Breast epithelium (tissue), 4 donors: ENCODE measurements at places on chromosomes 6 and 20. TPM values are rescaled to one million over a fixed set of nuclear protein-coding genes. Genes with fewer than 3 reads are reported as not detected.

DNA sequence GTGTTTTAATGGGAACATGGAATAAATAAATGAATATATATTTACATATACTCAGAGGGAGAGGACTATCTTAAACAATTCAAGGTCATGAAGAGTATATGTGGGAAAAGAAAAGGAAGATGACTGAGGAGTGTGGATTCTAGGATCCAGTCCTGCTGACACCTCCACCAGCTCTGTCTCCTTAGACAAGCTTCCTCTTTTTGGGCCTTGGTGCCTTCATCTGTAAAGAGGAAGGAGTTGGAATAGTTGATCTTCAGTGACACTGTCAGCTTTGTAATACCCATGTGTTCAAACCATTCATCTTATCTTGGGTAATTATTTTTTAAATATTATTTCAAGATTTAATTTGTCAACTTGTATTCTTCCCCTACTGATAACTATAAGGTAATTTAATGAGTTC is 338.0 kb downstream of the ADGRB3 start:
- H3K27me3 ChIP-seq = no peaks in the 10 kb centered on the region
- H3K4me3 ChIP-seq = no peak overlapping the region
- no peak for DNase-seq
- no peak overlapping the region for H3K27ac ChIP-seq

GRCh38 chr20:6122873-6123648 is at the start of gene FERMT1:
TSS of gene FERMT1 (minus strand) at chr20:6123030. CDS start at chr20:6119554, 3,476 bp downstream.
- DNase-seq = peak; percentile 55
- H3K4me1 ChIP-seq = no peaks in the 10 kb centered on the region
- no peaks in the 10 kb centered on the region for H3K27me3 ChIP-seq
- peak within 1 kb of the TSS; percentile 38 for H3K4me3 ChIP-seq
- peak within 1 kb of the TSS; percentile 33 for H3K27ac ChIP-seq
- no peaks in the 10 kb centered on the region for H3K36me3 ChIP-seq

DNA sequence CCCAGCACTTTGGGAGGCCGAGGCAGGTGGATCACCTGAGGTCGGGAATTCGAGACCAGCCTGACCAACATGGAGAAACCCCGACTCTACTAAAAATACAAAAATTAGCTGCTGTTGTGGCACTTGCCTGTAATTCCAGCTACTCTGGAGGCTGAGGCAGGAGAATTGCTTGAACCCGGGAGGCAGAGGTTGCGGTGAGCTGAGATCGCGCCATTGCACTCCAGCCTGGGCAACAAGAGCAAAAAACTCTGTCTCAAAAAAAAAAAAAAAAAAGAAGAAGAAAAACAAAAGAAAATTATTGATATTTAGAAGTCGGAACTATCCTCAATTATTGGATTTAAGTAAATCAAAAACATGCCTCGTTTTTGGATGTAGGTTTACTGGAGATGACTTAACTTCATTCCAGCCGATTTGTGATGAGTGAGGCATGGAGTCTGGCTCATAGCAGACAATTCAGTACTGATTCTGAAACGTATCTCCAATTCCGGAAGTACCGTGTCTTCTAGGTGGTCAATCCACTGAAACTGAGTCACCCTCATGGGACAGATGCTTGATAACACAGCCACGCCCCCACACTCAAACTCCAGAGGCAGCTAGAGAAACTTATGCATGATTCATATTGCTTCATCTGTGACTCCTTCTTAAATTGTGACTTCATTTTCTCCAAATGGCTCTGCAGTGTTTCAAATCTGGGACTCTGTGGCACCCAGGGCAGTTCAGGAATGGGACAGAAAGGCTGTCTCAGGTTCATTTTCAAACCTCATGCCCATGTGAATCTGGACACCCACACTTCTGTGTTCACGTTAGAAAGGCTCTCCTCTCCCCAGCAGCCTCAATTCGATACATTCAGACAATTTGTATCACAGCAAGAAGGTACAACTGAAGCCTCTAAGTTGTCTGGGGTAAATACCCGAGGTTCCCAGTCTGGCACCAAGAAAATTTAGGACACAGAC is 110.4 kb upstream of the ARMC2 start:
- H3K27ac ChIP-seq = peak overlapping the region; percentile 28
- H3K4me1 ChIP-seq = no peaks in the 10 kb centered on the region
- H3K36me3 ChIP-seq = no peaks in the 10 kb centered on the region
- H3K4me3 ChIP-seq = no peak overlapping the region

GRCh38 chr20:43903953-43904826 is 10.5 kb upstream of the TOX2 start:
- H3K4me1 ChIP-seq = no peaks in the 10 kb centered on the region
- DNase-seq = no peak
- H3K27me3 ChIP-seq = no peaks in the 10 kb centered on the region
- H3K27ac ChIP-seq = no peak overlapping the region
- no peaks in the 10 kb centered on the region for H3K36me3 ChIP-seq

GRCh38 chr20:31717478-31718201 is 5.0 kb downstream of the BCL2L1 start:
- H3K4me1 ChIP-seq = peaks cover 8% of the 10 kb centered on the region
- DNase-seq = no peak
- no peaks in the 10 kb centered on the region for H3K36me3 ChIP-seq
- H3K4me3 ChIP-seq = peak overlapping the region; percentile 9
- peak overlapping the region; percentile 100 for H3K27ac ChIP-seq

Gene KCNK16
- not detected for total RNA-seq

DNA sequence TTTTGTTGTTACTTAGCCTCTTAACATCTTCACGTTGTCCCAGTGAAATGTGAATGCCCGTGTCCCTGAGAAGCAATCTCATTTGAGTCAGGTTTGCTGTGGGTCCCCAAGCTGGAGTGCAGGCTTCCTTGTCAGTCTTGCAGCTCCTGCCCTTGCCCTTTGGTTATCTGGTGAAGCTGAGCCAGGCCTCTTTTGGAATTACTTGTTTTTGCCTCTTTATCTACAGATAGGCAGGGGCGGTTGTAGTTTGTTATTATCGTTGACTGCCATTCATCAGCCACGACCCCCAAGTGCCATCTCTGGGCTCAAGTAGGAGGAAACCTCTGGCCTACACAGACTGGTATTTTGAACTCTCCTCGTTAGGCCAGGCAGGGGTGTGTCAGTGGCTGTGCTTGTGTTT is 2.2 kb downstream of the TMEM14C start:
- H3K36me3 ChIP-seq = no peaks in the 10 kb centered on the region
- H3K4me1 ChIP-seq = peaks cover 10% of the 10 kb centered on the region
- H3K4me3 ChIP-seq = no peak overlapping the region
- no peaks in the 10 kb centered on the region for H3K27me3 ChIP-seq
- H3K27ac ChIP-seq = no peak overlapping the region

Gene WFDC13
- not detected for total RNA-seq

Gene CAGE1
- not detected for total RNA-seq

- H3K36me3 ChIP-seq = no peaks in the 10 kb centered on the region
- H3K27me3 ChIP-seq = no peaks in the 10 kb centered on the region
- H3K27ac ChIP-seq = no peak overlapping the region
- DNase-seq = no peak
- no peaks in the 10 kb centered on the region for H3K4me1 ChIP-seq
Measured at GRCh38 chr6:54897462-54898189, 51.1 kb downstream of the FAM83B start.

DNA sequence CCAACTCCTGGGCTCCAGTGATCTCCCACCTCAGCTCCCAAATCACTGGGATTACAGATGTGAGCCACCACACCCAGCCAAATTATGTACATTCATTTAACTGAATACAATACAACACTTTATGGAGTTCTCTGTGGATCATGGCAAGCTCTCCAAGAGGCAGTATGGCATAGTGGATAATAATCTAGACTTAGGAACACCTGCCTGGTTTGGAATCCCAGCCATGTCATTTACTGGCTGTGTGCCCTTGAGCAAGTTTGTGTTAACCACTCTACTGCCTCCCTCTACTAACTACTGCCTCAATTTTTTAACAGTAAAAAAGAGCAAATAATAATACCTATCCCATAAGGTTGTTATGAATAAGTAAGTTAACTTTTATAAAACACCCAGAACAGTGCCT is 1.9 kb upstream of the ETV7 start:
- H3K27me3 ChIP-seq = no peaks in the 10 kb centered on the region
- H3K4me3 ChIP-seq = no peak overlapping the region

- peaks cover 6% of the 10 kb centered on the region for H3K36me3 ChIP-seq
- H3K27ac ChIP-seq = no peak overlapping the region
- H3K4me3 ChIP-seq = no peak overlapping the region
- DNase-seq = no peak
- H3K4me1 ChIP-seq = no peaks in the 10 kb centered on the region
- H3K27me3 ChIP-seq = no peaks in the 10 kb centered on the region
Measured at GRCh38 chr6:147390909-147391536, 117.5 kb upstream of the SAMD5 start.

- DNase-seq = no peak
- H3K27me3 ChIP-seq = no peaks in the 10 kb centered on the region
- H3K4me1 ChIP-seq = no peaks in the 10 kb centered on the region
- H3K27ac ChIP-seq = no peak overlapping the region
- H3K4me3 ChIP-seq = no peak overlapping the region
Measured at GRCh38 chr20:56278196-56278595, 29.7 kb downstream of the MC3R start.

GRCh38 chr20:63090682-63091571 is 84.2 kb upstream of the BHLHE23 start:
- no peaks in the 10 kb centered on the region for H3K36me3 ChIP-seq
- H3K4me3 ChIP-seq = no peak overlapping the region
- no peak overlapping the region for H3K27ac ChIP-seq
- DNase-seq = peak; percentile 47
- no peaks in the 10 kb centered on the region for H3K27me3 ChIP-seq

DNA sequence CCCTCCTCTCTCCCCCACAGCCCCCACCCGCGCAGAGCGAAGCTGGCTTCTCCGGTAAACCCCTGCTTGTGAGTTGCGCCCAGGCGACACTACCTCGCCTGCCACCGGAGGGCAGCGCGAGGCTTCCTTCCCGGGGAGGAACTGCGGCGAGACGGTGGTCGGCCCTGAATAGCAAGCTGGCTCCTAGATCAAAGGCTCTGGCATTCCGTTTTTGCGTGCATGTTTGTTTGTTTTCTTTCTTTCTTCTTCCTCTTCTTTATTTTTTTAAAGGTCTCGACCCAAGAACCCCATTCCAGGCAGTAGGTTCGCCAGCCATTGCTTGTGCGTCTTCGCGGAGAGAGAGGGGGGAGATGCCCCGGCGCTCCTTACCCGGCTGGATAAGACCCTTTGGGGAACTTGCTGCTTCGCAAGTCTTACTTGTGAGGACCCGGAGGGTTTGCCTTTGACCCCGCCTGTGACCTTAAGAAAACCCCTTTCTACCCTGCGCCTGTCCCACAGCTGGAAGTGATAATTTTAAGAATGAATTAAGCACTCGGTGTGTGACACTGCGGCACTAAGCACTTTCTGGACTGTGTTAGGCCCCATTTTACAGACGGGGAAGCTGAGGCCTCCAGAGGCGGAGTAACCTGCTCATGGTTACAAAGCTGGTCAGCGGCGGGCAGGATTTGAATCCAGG is 92.7 kb upstream of the SIRPA start:
- H3K27me3 ChIP-seq = no peaks in the 10 kb centered on the region
- H3K36me3 ChIP-seq = no peaks in the 10 kb centered on the region
- H3K4me3 ChIP-seq = peak overlapping the region; percentile 81
- H3K4me1 ChIP-seq = no peaks in the 10 kb centered on the region
- no peak for DNase-seq

Gene IRF4
- total RNA-seq = 9.1 TPM

DNA sequence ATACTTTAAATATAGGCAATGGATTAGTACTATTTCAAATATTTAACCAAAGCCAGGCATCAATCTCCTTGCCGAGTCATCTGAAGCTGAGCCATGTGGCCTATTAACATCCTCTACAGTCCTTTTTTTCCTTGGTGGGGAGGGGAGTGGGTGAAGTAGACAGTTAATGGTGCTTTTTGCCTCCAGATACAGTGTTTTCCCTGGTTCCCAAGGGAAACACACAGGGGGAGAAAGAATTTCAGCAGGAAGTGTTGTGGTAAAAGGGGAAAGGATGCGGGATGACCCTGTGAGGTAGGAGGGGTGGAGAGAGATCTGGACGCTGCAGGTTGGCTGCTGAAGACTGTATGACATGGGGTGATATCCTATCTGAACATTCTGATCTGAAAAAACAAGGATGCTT is 9.6 kb downstream of the CLDN20 start:
- no peak overlapping the region for H3K4me3 ChIP-seq
- DNase-seq = no peak
- H3K27me3 ChIP-seq = no peaks in the 10 kb centered on the region

Gene ZHX3
- total RNA-seq = 34.6 TPM

DNA sequence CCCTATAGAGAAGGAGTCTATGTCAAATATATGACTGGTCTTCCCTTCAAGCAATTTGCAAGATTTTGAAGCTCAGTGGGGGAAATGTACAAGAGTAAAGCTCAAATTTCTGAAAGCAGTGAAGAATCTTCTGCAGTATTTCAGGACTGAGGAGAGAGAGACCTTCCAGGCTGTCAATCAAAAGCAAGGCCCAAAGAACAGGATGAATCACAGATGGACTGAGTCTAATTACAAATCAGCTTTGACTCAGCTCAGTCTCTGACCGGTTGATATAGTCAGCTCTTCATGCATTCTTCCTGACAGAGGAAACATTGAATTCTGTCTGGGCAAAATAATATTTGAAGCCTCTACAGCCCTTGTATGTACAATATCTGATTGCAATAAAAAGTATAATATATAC is 7.7 kb upstream of the HTR1B start:
- H3K36me3 ChIP-seq = no peaks in the 10 kb centered on the region
- no peak overlapping the region for H3K4me3 ChIP-seq
- H3K4me1 ChIP-seq = no peaks in the 10 kb centered on the region
- no peaks in the 10 kb centered on the region for H3K27me3 ChIP-seq
- H3K27ac ChIP-seq = no peak overlapping the region

Gene UBR2
- total RNA-seq = 33.8 TPM

GRCh38 chr6:138105880-138106664 is 1.1 kb downstream of the PERP start:
- no peak for DNase-seq
- H3K4me3 ChIP-seq = peak overlapping the region; percentile 60
- no peaks in the 10 kb centered on the region for H3K27me3 ChIP-seq
- no peaks in the 10 kb centered on the region for H3K4me1 ChIP-seq
- no peaks in the 10 kb centered on the region for H3K36me3 ChIP-seq

DNA sequence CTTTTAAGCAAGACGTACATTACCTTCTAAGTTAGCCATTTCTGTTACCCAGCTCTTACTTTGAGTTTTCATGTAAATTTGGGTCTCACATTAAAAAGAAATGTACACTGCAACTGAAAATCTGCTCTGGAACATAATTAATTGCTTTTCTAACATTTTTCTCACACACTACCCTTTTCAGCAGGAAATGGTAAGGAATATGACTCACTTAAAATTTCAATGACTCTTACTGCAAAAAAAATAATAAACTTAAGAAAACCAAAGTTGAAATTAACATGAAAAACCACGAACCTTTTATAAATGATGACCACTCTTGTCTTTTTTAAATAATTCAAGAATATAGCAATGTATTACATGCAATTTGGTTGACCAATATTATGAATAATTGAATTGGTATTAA is 1.3 kb downstream of the CGA start:
- H3K4me1 ChIP-seq = no peaks in the 10 kb centered on the region
- no peaks in the 10 kb centered on the region for H3K27me3 ChIP-seq
- no peaks in the 10 kb centered on the region for H3K36me3 ChIP-seq
- DNase-seq = no peak

Gene DAAM2
- 16.2 TPM for total RNA-seq

GRCh38 chr6:70415660-70416059 is 2.4 kb downstream of the FAM135A start:
- H3K4me3 ChIP-seq = no peak overlapping the region
- no peaks in the 10 kb centered on the region for H3K27me3 ChIP-seq
- H3K36me3 ChIP-seq = no peaks in the 10 kb centered on the region
- no peaks in the 10 kb centered on the region for H3K4me1 ChIP-seq
- DNase-seq = no peak
- H3K27ac ChIP-seq = no peak overlapping the region

Gene SIRPG
- not detected for total RNA-seq
